ENCODE measurements at places on chromosomes 7 and 10.

DNA sequence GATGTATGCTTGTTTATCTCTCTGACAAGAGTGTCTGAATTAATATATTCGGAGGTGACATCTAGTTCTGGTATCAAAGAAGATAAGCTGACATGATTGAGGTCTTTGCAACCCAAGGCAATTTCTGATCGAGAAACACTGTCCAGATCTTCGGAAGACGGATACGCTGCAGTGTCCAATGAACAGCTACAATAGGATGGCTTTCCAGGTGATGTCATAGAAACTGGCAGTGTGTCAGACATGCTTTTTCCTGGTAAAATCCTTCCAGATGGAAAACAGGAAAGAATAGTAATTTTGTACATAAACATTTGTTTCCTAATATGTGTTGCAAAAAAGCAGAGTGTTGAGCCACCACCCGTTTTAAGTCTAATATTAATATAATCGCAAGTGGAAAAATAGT lies 33.4 kb downstream of the VWDE start:
- no peak for DNase-seq

GRCh38 chr7:8141070-8141469 lies 120.9 kb downstream of the ICA1 start:
- DNase-seq = no peak

DNA sequence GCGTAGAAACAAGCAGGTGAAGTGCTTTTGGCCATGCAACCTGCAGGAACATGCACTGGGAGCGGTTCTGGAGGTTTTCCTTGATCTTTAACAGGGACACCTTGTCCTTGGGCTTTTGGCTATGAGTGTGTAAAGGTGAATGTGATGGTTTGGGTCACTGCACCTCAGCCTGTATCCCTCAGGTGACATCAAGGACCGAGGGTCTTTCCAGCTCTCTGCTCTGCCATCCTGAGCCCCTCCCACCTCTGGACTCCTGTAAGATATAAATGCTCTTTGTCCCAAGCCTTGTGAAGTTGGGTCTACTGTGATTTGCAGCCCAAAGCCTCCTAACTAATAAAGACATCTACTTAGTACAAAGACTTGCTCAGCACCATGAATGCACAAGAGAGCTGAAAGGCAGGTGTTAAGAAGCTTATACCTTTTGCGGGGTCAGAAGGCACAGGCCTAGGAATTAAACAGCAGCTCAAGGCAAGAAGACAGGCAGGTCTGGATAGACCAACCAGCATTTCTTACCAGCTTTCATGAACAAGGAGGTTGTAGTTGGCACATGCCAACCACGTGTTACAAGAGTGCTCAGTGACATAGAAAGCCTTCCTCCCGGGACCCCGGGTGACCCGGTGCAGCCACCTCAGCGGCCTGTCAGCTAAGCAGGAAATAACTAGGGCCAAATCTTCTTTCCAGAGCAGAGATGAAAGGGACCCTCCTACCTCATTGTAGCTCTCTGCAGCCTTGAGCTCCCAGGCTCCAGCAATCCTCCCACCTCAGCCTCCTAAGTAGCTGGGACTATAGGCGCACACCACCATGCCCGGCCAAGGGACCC lies 89.9 kb downstream of the CARD11 start:
- peak; percentile 15 for DNase-seq

DNA sequence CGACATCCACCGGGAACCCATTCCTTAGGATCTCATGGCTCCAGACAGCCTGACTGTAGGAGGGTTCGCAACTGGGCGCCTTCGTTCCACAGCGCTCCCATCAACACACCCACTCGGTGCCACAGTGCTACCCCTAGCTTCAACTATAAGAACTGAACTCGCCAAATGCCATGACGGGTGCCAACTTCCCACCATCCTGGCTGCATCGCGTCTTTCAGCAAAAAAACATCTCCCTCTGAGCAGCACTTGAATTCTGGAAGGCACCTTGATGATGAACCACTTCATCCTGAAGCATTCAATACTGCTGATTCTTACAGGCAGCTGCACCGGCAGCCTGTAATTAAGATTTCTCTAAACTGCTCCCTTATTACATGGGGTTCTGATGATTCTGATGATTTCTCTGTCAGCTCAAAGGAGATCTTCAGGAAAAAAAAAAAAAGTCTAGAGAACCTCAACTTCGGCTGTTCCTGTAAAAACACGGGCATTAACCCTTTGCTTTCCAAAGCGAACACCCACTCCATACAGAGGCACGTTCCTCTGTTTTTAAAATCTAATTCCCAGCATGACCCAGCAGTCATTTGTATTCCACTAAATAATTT lies 1.3 kb downstream of the CYTH3 start:
- peak; percentile 47 for DNase-seq

GRCh38 chr7:117118579-117119180 lies 165.4 kb downstream of the ST7 start:
- no peak for DNase-seq

GRCh38 chr10:75294866-75295701 lies 59.3 kb upstream of the COMTD1 start:
- DNase-seq = peak; percentile 47

- DNase-seq = no peak
Observed at GRCh38 chr7:27822245-27822644, 82.3 kb downstream of the TAX1BP1 start.

DNA sequence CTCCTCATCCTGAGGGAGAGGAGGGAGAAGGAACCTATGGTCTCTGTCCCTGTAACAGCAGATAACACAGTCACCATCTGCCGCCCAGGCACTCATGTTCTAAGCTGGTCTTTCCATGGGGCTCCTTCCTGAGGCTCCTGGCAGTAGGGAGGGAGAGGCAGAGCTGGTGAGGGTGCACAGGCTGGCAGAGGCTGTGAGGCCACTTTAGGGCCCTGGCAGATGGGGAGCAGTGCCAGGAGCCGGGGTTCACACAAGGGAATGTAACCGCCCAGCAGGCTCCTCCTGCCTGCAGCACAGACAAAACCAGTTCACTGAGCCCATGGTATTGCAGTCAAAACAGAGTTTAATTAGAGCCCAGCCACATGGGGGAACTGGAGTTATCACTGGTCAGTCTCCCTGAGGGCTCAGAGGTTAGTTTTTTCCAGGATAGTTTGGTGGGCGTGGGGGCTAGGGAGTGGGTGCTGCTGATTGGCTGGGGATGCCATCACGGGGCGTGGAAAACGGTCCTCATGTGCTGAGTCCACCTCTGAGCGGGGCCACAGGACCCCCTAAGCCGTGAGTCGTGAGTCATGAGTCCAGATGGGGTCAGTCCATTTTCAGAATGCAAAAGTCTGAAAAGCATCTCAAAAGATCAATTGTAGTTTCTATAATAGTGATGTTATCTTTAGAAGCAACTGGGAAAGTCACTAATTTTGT lies 499.3 kb upstream of the FOXK1 start:
- no peak for DNase-seq

- DNase-seq = no peak
Observed at GRCh38 chr10:77566236-77566635, 71.4 kb downstream of the KCNMA1 start.

DNA sequence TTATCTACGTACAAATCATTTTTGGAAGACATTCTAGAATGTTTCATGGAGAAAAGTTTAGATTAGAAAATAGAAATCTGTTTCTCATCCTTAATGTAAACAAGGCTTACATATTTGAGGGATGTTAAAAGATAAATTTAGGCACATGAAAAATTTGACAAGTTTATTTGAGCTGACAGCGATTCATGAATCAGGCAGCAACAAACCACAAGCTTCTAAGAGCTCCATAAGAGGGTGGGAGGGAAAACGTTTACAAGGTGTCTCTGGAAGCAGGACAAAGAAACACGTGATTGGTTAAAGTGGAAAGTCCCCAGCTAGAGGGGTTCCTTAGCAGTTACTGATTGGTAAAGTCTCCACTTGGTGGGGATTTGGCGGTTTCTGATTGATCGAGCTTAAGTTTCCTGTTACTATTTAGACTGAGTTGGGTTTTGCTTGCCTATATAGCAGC lies 228.9 kb upstream of the PITRM1 start:
- no peak for DNase-seq

GRCh38 chr7:37833107-37833817 lies 15.1 kb upstream of the NME8 start:
- DNase-seq = peak; percentile 50

DNA sequence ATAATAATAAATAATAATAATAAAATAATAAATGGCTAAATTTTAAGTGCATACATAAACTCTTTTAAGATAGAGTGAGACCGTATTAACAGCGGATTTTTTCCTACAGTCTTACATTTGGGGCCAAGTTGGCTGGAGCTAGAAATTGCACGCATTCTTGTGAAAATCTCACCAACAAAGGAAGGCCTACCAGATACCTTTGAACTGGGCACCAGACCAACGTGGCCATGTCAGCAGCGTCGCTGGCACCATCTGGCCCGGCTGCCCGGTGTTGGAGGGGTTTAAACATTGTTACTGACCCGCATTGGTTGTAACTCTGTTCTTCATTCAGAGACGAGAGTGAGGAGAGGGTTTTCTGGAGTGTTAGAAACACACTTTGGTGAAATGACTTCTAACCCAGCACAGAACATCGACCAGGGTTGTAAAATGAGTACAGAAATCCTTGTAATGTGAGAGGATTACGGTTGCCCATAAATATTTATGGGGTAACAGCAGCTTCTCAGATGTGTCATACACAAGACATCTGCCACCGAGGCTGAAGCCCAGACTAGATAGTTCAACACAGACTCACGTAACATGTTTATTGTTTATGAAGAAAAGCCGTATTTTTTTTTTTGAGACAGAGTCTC lies 34.6 kb upstream of the UNCX start:
- no peak for DNase-seq

DNA sequence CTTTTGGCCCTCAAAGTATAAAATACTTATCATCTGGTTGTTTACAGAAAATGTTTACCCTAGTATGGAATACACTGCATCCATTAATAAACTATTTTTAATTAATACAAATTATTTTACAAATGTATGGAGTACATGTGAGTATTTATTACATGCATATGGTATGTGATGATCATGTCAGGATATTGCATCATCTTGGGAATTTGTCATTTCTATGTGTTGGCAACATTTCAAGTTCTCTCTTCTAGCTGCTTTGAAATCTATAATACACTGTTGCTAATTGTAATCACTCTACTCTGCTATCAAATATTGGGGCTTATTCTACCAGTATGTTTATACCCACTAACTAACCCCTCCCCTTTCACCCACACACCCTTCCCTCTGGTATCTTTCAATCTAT lies 103.9 kb upstream of the THSD7A start:
- DNase-seq = no peak

DNA sequence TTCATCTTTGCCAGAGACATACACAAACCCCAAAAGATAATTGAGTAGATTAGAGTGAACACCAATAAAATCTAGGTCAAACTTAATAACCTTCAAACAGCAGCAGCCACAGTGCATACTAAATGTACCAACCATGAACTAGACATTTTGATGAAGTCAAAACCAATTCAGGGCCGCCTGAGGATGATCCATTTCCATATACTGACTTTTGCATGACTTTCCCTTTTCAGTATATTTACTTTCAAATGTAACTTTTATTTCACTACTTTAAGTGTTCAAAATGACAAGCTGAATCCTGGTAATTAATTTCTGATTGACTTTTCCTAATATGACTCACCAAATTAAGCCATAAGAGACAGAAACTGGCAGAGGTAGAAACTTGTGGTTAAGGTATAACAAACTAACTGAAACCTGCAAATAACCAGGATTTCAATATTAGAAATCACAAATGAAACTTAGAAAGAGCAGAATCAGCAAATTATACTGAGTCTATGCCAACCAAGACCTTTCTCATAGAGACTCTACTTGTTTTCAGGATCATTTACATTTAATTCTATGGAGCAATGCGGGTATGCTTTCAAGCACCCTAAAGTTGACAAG lies 171.9 kb upstream of the LRRN3 start:
- no peak for DNase-seq

DNA sequence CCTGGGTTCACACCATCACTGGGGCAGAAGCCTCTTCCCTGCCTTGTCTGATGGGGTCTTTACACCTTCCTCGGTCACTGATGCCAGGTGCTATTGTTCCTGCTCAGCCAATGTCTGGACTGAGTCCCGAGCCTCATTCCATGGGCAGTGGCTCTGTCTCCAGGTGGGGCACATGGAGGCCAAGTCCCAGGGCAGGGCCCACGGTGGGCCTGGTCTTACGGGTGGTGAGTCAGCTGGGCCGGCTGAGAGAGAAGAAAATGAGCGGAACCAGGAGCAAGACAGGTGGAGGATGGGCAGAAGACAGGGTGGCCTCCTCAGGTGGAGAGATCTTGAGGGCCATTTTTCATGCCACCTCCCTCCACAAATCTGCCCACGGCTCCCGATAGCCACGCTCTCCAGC lies 131.7 kb upstream of the FAM20C start:
- no peak for DNase-seq

- no peak for DNase-seq
Observed at GRCh38 chr10:32731527-32731926, 226.5 kb downstream of the ITGB1 start.

GRCh38 chr7:22730921-22731654 lies 4.1 kb downstream of the IL6 start:
- DNase-seq = no peak

GRCh38 chr7:89839329-89839728 lies 314.9 kb upstream of the STEAP1 start:
- DNase-seq = no peak

DNA sequence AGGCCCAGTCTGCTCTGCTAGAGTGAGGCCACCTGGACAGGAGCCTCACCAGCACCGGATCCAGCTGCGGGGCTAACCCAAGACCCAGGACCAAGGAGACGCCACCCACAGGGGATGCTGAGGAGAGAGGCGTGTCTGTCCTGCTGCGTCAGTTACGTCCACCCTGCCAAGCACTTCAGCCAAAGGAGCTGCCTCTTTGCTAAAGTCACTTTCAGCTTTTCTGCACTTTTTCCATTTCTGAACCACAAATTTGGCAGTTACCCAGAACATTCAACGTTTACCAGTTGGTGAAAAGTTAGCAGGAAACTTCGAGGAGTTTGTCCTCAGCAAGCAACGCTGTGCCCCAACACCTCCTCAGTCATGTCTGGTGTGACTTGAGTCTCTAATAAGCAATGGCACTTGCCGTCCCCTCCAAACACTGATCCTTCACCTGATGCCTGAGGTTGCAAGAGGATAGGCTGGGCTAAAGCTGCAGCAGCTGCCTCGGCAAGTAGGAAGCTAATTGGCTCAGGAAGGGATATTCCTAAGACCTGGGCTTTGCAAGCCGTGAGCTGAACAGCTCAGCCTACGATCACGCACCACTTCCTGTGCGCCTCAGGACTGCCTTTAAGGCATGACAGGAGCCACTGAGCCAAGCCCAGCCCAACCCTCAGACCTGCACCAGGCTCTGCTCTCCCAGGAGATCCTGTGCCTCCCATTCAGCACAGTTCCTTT lies 40.1 kb downstream of the KCNH2 start:
- peak; percentile 7 for DNase-seq

- peak; percentile 80 for DNase-seq
Observed at GRCh38 chr10:6920072-6921019, 340.3 kb upstream of the PRKCQ start.

DNA sequence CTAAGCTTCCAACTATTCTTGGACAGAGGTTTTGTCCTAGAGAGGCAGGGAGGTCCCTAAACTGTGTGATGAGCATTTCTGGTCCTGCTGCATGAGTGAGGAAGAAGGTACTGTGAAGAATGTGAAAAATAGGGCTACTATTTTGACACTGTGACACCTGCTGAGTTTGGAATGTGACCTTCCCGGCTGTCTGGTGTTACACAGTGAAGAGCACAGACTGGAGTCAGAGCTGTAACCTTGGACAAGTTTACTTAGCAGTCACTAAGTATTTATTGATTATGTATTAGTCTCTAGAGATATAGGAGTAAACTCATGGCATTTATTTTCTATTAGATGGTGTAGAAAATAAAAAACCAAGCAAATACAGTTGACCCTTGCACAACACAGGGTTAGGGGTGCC lies 12.3 kb downstream of the GOLGA7B start:
- DNase-seq = no peak

GRCh38 chr10:9656386-9656785 lies 1361.3 kb upstream of the CELF2 start:
- no peak for DNase-seq

GRCh38 chr10:110704906-110705476 lies 60.9 kb downstream of the RBM20 start:
- DNase-seq = no peak

Data from CD4-positive, alpha-beta T cell treated with Interleukin-17A for 1 hour (primary cell).